SK-N-MC (cell line): ENCODE measurements at places on chromosomes 5 and 9.

GRCh38 chr9:35659340-35659739 is 1.2 kb downstream of the CCDC107 start:
- no peak for DNase-seq

DNA sequence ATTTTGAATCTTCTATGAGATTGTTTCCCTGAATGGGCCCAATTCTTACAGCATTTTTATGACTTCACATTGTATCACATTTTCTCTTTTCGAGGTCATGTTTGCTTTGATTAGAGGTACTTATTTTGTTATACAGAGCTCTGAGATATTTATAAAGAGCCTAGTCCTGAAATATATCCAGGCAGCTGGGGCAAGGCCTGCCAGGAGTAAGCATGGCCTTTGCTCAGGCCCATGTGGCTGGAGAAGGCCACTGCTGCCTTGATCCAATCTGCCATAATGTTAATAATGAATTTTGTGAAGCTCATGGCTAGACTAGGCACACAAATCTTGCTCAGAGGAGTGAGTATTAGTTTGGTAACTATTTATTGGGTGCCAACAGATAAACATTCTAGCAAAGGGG is 96.0 kb downstream of the TARS1 start:
- DNase-seq, result no peak

GRCh38 chr9:131366761-131367401 is 27.0 kb upstream of the PRRC2B start:
- no peak for DNase-seq

- no peak for DNase-seq
Measured at GRCh38 chr5:123496892-123497291, 15.1 kb upstream of the CSNK1G3 start.

DNA sequence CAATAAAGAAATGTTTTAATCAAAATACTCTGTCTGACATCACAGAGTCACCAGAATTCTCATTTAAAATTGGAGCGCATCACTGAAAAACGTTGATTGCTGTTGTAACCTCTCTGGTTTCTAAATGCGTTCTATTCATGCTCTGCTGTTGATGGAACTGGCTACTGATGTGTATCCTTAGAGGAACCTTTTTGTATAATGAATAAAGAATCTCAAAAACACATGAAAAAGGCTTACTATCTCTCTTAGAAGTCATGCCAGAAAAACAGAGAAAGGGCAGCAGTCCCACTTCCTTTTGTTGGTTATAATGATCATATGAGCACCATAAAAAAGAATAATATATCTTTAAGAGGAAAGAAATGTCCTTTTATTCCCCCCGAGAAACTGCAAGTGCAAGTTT is 615.5 kb downstream of the TLE1 start:
- no peak for DNase-seq

- DNase-seq, result no peak
Measured at GRCh38 chr5:119055294-119055693, 15.6 kb upstream of the DMXL1 start.

GRCh38 chr5:122151640-122152039 is 22.3 kb downstream of the ZNF474 start:
- DNase-seq, result no peak

- no peak for DNase-seq
Measured at GRCh38 chr9:89380437-89381307, 62.4 kb downstream of the SECISBP2 start.

GRCh38 chr5:94407023-94407422 is 211.4 kb downstream of the KIAA0825 start:
- no peak for DNase-seq

DNA sequence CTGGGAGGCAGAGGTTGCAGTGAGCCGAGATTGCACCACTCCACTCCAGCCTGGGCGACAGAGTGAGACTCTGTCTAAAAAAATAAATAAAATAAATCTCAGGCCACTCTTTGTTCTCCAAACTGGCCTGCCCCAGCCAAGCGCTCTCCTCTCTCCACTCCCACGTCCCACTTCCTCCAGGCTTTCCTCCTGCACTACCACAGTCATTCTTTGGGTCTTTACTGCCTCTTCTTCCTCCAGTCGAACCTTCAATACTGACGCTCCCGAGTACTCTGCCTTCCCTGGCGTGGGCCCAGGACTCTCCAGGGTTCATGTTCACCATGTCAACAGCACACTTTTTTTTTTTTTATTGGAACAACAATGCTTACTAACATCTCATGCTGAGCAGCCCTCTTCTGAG is 23.9 kb downstream of the RNF130 start:
- DNase-seq, result no peak

- no peak for DNase-seq
Measured at GRCh38 chr5:41610386-41610785, 100.0 kb upstream of the PLCXD3 start.

- DNase-seq, result no peak
Measured at GRCh38 chr5:72597456-72597948, 90.3 kb upstream of the ZNF366 start.

- DNase-seq, result no peak
Measured at GRCh38 chr5:109028608-109029299, 281.1 kb downstream of the FER start.

DNA sequence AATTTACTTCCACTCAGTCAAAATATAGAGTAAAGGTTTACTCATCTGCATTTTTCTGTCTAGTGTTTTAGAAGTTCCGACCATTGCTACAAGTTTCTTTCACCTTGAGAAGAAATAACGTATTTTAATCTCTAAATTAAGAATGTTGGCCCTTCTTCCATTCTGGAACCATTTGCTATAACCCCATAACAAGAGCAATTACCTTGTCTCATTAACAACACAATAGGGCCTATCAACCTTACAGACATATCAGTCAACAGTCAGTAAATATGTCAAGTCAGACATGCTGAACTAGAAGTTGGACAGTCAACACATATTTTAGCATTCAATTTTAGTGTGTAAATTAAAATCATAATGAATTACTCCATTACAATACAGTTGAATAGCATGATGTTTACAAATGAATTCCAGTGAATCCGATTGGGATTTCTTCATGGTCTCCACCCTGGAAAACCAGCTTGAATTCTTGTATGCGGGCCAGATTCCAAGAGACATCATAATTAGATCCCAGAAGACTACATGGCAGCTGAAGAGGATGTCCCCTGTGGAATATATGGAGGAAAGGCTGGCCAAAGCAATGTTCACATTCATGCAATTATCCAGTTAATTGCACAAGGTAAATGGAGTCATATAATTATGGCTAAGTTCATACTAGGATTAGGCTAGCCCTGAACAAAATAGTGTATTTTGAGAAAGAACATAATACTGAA is 196.2 kb upstream of the TARS1 start:
- no peak for DNase-seq
